ENCODE measurements at places on chromosomes 2 and 18.

- peak; percentile 39 for DNase-seq
Measured at GRCh38 chr2:124542932-124543640, 518.0 kb downstream of the CNTNAP5 start.

GRCh38 chr2:240886023-240886565 is 9.9 kb downstream of the MAB21L4 start:
- no peak for DNase-seq

DNA sequence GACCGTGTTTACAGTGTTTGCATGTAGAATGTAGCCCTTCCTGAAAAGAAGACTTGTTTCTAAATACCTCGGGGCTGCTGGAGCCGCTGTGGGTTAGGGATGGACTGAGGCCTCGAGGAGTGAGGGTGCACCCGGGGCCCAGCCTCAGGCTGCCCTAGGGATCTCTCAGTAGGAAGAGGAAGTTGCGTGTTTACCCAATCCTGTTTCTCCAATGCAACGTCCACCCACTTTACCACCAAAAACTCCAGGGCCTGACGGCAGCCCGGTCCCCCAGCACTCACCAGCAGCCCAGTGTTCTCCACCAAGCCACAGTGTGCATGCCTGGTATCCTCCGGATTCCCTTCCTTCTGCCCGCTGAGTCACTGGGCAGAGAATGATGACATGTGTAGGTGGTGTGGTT is 255.8 kb downstream of the GLI2 start:
- no peak for DNase-seq

DNA sequence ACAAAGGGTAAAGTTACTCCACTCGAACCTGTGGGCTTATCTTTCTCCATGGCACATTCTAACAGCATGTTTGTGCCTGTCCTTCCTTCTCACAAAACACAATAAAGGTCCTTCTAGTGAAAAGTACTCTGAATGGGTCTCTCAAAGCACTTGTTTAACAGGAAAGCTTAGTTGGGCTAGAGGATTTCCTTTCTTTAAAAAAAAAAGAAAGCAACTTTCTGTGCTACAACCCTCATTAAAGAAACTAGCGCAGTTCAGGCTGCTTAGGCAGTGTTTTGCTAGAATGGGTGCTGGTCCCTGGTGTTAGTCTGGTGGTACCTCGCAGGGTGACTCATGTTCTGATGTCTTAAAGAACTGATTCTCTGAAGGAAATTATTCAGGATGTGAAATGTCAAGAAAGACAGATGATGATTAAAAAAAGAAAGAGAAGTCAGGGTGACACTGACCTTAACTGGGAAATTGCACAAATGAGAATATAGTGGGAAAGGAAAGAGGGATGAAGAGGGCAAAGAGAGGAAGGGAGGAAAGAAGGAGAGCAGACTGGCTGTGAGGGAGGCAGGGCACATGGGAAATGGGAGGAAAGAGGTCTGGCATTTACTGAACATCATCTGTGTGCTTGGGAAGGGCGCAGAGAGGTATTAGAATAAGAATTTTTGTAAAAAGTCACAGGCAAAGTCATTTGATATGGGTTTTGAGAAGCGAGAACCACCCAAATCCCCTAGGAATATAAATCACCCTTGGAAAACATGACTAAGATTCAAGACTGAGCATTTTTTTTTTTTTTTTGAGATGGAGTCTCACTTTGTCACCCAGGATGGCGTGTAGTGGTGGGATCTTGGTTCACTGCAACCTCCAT is 74.9 kb downstream of the ATP8B1 start:
- no peak for DNase-seq

GRCh38 chr2:237673130-237674001 is 46.0 kb downstream of the LRRFIP1 start:
- DNase-seq, result peak; percentile 92

- no peak for DNase-seq
Measured at GRCh38 chr2:25304826-25305596, 36.7 kb downstream of the DNMT3A start.

- DNase-seq, result no peak
Measured at GRCh38 chr18:58285449-58286130, 241.6 kb downstream of the NEDD4L start.

DNA sequence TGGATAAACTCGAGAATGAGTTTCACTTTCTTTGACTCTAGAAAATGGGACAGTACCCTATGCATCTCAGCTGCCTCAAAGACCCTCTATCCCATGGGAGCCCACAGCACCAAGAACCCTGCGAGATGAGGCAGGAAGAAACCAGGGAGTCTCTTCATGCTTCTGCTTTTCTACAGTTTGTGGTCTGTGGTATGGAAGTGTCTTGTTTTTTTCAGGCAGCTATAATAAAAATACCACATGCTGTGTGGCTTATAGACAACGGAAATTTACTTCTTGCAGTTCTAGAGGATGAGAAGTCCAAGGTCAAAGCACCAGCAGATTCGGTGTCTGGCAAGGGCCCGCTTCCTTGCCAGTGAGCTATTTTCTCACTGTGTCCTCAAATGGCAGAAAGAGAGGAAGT is 257.9 kb downstream of the SUCLG1 start:
- no peak for DNase-seq

GRCh38 chr2:74149570-74150319 is 2.0 kb upstream of the BOLA3 start:
- DNase-seq, result no peak

All from NCI-H748 treated with DMSO at 0.1 percent for 48 hours (cell line).